ENCODE measurements at places on chromosomes 13 and 19. TPM values are rescaled to one million over a fixed set of nuclear protein-coding genes. Genes with fewer than 3 reads are reported as not detected.

SELENOV gene
- total RNA-seq = not detected

S1PR5 gene
- not detected for total RNA-seq

ERFL gene
- total RNA-seq = not detected

DPF1 gene
- under 0.01 TPM for total RNA-seq

LRRC25 gene
- not detected for total RNA-seq

KCNC3 gene
- total RNA-seq = 0.43 TPM

CNMD gene
- not detected for total RNA-seq

NLRP12 gene
- 0.43 TPM for total RNA-seq

IGFL4 gene
- total RNA-seq = not detected

CCDC122 gene
- total RNA-seq = 2.7 TPM

ATP5F1D gene
- total RNA-seq = 12.6 TPM

WDR87 gene
- not detected for total RNA-seq

CABP5 gene
- not detected for total RNA-seq

DIRAS1 gene
- 0.33 TPM for total RNA-seq

KLK4 gene
- not detected for total RNA-seq

KLK6 gene
- not detected for total RNA-seq

ZNF177 gene
- 0.76 TPM for total RNA-seq

ERCC2 gene
- total RNA-seq = 10.5 TPM

CPB2 gene
- not detected for total RNA-seq

ICAM5 gene
- under 0.01 TPM for total RNA-seq

MIDN gene
- total RNA-seq = 5.4 TPM

DCAF15 gene
- total RNA-seq = 8.7 TPM

KLK7 gene
- total RNA-seq = not detected

C13orf46 gene
- under 0.01 TPM for total RNA-seq

LYPD5 gene
- total RNA-seq = 0.43 TPM

ZNF93 gene
- total RNA-seq = 3.4 TPM

SLC25A42 gene
- 4.1 TPM for total RNA-seq

PGLYRP2 gene
- total RNA-seq = not detected

DMPK gene
- 5.6 TPM for total RNA-seq

All from dermis lymphatic vessel endothelial cell (primary cell).